T-helper 22 cell (primary cell): ENCODE measurements at places on chromosomes 12 and 14.

DNA sequence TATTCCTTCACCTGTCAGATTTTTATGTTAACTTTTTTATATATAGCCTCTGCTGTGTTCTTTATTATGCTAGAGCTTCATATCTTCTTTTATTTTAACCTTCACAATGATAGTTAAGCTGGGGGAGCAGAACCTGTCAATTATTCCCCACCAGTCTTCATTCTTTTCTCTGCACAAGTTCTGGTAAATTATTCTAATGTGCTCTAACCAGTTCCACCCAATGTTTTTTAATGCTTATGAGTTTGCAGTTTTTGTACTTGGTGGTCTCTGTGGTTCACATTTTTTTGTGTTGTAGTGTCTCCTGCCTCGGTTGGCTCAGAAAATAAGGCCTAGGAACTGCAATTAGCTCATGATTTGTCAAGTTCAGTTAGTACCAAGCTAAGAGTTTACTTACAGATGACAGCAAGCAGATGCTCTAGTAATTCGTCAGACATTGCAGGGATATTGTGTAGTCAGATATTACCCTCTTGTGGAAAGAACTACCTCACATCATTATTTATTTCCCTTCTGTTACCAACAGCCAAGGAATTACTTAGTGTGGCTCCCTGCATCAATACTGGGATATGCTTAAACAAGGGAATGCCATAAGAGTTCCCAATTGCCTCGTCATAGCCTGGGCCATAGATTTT lies 14.5 kb downstream of the DYRK2 start:
- DNase-seq, result no peak

DNA sequence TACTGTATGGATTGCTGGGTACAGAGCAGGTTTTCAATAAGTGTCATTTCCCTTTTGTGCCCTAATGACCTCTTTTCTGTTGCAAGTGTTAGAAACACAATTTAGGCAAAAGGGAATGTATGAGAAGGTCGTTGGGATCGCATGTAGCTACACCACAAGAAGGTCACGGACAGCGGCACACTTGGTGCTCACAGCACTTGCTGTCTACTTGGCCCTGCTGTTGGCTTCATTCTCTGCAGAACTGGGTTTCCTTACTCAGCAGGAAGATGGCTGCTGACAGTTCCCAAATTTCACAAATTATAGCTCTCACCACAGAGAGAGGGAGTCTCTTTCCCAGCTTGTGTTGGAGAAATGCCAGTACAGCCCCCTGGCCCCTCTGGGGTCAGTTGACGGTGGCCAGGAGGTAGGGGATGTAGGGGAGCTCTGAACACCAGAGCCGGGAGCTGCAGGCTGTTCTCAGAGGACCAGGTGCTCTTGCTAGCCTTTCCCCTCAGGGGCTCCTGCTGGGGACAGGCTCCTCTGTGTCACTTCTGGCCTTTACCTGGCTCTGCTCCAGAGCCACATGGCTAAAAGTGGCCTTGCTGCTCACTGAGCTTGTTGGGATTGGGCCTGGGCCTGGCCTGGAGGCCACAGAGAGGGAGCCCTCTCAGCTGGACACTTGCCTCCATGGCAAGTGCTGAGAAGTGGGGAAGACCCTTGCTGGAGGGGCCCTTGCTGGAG lies 50.9 kb upstream of the BCL7A start:
- no peak for DNase-seq

- DNase-seq, result no peak
Measured at GRCh38 chr12:124829008-124829707, 34.5 kb downstream of the SCARB1 start.

GRCh38 chr12:23169696-23170013 lies 544.7 kb downstream of the ETNK1 start:
- no peak for DNase-seq

GRCh38 chr14:34359420-34360117 lies 102.5 kb downstream of the SPTSSA start:
- DNase-seq, result no peak

DNA sequence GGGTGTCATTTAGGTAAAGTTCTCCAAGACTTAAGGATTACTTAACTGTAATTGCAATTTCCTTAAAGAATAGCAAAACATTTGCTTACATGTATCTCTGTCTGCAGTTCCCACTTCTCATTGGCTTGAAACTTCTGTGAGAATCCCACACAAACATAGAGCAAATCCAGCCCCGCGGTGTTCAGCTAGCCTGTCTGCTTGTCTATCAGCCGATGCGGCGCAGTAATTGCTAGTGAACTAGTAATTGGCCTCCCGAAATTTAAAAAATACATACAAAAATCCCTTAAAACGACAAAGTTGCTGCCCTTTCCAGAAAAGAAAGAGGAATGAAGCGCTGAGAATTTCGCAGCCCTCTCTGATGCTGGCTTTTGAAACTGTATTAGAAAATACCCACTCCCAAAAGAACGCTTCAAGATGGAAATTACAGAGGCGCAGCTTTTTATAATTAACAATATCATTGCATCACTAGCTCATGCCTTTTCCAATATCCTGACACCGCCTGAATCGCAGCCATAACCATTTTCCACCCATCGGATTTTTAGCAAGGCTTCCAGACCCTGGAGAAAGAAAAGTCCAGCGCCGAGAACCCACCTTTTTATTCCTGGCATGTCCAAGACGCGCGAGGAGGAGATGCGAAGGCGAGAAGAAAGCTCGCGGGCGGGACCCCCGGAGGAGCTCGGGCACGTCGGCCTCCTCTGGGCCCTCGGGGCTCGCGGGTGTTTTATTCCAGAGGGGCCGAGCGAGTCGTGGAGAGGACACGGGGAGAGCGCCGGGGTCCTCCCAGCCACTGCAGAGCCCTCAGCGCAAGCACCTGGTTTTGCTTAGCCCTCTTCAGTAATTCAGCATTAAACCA lies 646 bp downstream of the FBLN5 start:
- no peak for DNase-seq

- no peak for DNase-seq
Measured at GRCh38 chr12:17017402-17017801, 411.4 kb upstream of the LMO3 start.
